CD14-positive monocyte (primary cell): ENCODE measurements at places on chromosomes 1 and 21. TPM values are rescaled to one million over a fixed set of nuclear protein-coding genes. Genes with fewer than 3 reads are reported as not detected.

- DNase-seq, result peak; percentile 47
- no peaks in the 10 kb centered on the region for H3K36me3 ChIP-seq
- no peaks in the 10 kb centered on the region for H3K27me3 ChIP-seq
- peak overlapping the region; percentile 44 for H3K27ac ChIP-seq
- H3K4me1 ChIP-seq, result peaks cover 11% of the 10 kb centered on the region
Observed at GRCh38 chr1:221667504-221667903, 74.4 kb downstream of the DUSP10 start.

DNA sequence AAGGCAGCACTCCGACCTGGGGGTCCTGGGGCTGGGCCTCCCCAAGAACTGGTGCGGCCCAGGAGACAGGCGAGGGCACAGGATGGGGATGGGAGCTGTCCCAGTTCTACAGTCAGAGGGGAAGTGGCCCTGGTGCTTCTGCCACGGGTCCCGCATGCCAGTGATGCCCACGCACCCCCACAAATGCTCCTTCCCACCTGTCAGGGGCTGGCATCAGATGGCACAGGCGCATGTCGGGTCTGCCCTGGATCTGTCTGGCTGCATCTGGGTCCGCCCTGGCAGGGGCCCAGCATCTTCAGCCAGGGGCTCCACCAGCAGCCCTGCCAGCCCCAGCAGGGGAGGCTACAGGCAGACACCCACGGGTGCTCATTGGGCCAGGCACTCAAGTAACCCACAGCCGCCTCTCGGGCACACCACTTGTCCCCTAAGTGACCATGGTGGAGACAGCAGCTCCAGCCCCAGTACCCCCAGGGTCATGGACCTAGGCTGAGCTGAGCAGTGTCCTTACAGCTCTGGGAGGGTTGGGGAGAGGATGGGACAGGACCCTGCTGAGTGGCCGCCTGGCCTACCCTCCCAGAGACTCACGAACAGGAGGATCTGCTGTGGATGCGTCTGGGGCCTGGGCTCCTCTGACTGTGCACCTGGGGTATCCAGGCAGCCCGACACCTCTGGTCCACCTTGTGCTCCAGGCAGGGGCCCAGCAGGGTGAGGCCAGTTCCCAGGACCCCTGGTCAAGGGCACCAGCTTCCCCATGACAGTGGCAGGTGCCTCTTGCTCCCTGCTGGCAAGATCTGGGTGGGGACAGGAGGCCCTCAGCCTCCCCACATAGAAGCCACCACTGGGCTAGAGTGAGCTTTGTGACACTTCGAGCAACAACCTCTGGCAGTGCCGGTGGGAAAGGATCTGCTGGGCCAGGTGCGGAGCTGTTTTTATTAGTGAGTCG, 5.4 kb downstream of the SMIM1 start:
- H3K27me3 ChIP-seq, result peaks cover 8% of the 10 kb centered on the region
- H3K36me3 ChIP-seq, result peaks cover 45% of the 10 kb centered on the region
- no peak overlapping the region for H3K27ac ChIP-seq
- DNase-seq, result no peak
- peaks cover 14% of the 10 kb centered on the region for H3K4me1 ChIP-seq
- no peak overlapping the region for H3K4me3 ChIP-seq

- H3K36me3 ChIP-seq, result no peaks in the 10 kb centered on the region
- peaks cover 44% of the 10 kb centered on the region for H3K27me3 ChIP-seq
- H3K4me1 ChIP-seq, result no peaks in the 10 kb centered on the region
- DNase-seq, result no peak
Observed at GRCh38 chr1:110134050-110134595, 16.2 kb upstream of the SLC6A17 start.

- no peaks in the 10 kb centered on the region for H3K27me3 ChIP-seq
- H3K27ac ChIP-seq, result no peak overlapping the region
- H3K4me3 ChIP-seq, result no peak overlapping the region
- H3K36me3 ChIP-seq, result no peaks in the 10 kb centered on the region
Observed at GRCh38 chr1:71635568-71635967, 554.7 kb upstream of the ZRANB2 start.

- DNase-seq, result no peak
- no peak overlapping the region for H3K27ac ChIP-seq
- H3K4me1 ChIP-seq, result no peaks in the 10 kb centered on the region
- H3K4me3 ChIP-seq, result no peak overlapping the region
- no peaks in the 10 kb centered on the region for H3K27me3 ChIP-seq
- no peaks in the 10 kb centered on the region for H3K36me3 ChIP-seq
Observed at GRCh38 chr1:240869071-240869470, 257.1 kb upstream of the GREM2 start.

DNA sequence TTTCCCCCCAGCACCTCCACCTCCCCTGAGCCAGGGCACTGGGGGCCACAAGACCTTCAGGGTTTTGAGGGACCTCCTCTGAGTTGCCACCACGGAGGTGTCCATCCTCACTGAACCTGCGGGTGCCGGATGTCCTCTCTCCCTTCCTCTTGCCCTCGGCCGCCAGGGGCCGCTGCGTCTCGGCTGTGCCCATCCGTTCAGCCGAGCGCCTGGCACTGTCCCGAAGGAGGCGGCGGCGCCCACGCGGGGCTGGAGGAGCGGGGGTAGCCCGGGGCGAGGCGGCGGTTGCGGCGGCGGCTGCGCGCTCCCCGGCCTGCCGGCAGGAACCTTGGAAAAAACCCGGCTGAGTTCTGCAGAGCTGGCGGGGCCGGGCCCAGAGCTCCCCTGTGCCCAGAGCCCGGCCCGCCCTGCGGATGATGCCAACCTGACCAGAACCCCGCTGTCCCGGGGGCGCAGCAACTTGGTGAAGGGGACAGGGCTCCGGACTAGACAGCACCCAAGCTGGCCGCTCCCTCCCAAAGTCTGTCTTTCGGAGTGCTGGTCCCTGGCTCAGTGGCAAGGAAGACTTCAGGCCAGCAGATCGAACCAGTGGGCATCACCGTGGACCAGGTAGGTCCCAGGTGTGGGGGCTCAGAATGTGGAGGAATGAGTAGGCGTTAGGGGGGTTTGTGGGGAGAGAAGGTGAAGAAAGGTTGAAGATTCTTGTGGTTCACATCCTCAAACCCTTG, 3.7 kb upstream of the PPM1J start:
- peak; percentile 57 for DNase-seq
- peaks cover 9% of the 10 kb centered on the region for H3K27me3 ChIP-seq
- H3K27ac ChIP-seq, result no peak overlapping the region
- H3K4me1 ChIP-seq, result peaks cover 38% of the 10 kb centered on the region

DNA sequence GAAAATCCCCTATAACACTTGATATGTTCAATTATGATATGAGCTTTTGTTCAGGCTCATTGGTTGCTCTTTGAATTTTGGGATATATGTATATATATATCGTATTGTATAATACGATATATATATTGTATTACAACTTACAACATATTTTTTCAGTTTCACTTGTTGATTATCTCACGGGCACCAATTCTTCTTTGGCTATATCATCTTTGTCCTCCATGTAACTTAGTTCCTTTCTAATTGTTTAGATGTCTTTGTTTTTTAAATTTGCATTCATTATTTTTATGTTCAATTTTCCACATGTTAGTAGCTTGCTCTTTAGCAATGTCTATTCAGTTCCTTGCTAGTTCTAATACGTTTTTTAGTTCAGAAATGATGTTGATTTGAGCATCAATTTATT, 150.0 kb downstream of the BACH1 start:
- H3K4me3 ChIP-seq, result no peak overlapping the region
- no peaks in the 10 kb centered on the region for H3K4me1 ChIP-seq

DNA sequence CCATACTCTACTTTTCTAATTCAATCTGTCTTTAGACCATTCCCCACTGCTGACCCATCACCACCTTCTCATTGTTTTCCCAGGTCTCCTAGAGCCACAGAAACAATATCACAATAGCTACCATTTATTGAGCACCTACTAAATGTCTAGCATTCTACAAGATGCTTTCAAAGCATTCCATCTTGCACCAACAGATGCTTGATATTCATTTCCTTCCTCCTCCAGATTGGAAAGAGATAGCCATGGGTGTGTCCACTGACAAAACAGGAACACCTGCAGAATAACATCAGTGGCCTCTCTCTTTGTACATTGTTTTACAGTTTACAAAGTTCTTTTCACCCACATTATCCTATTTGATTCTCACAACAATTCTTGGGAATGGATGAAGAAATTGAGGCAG, 2.2 kb downstream of the RAB3B start:
- no peak overlapping the region for H3K27ac ChIP-seq
- H3K4me1 ChIP-seq, result no peaks in the 10 kb centered on the region
- no peaks in the 10 kb centered on the region for H3K36me3 ChIP-seq
- no peak overlapping the region for H3K4me3 ChIP-seq
- H3K27me3 ChIP-seq, result peaks cover 50% of the 10 kb centered on the region
- DNase-seq, result no peak

DNA sequence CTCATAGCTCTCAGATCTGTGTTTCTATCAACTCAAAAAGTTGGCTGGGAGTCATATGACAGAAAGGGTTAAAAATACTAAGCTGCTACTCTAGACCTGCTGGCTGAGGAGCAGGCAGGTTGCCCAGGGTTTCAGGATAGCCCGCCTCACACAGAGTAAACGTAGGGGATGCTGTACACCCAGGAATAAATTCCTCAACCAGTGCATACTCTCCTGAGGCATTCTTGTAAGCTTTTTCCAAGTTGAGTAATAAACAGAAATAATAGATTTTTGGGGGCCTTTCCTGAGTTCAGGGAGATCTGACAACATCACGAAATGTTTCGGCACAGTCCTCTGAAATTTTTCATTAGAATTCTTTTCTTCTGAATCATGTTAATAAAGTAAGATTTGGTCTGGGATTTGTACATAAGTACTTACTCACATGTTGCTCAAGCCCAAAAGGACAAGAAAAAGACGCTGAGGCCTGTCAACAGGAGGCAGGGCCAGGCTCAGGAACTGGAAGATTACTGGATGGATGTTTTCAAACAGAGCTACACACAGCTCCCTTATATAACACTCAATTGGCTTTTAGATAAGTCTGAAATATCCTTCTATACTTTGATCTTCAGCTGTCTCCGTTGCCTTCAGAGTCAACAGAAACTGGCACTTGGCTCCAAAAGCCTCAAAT, 41.0 kb downstream of the TGFBR3 start:
- DNase-seq, result no peak
- H3K27me3 ChIP-seq, result no peaks in the 10 kb centered on the region
- H3K27ac ChIP-seq, result no peak overlapping the region
- H3K36me3 ChIP-seq, result no peaks in the 10 kb centered on the region
- H3K4me3 ChIP-seq, result no peak overlapping the region

DNA sequence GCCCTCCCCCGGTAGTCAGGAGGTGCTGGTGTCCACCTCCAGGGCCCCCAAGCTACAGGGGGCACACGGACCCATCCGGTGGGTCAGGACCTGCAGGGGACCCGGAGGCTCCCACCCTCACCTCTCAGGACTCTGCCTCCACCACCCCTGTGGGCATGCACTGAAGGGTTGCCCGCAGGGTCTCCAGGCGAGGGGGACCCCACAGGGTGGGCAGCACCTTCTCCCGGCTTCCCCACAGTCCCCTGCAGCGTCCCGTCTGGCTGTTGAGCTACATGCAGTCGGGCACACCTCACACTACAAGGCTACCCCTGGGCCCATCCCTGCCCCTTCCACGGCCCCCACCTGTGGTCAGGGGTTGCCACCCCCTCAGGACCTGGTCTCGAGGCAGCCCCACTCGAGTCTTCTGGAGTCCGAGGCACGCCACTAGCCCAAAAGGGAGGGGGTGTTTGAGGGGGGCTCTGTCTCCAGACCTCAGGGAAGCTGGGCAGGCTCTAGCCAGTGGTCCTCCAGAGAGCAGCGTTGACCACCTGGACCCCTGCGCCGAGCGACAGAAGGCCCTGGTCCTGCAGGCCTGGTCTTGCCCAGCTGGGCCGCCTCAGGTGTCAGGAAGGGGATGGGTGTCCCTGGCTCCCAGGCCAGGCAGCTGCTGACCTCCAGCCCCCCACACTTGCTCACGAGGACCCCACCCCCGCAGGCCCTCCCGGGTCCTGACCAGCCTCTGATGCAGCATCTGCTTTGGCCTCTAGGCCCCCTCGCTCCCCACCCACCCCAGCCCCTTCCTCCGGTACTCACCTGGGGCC, 9.6 kb downstream of the PARS2 start:
- no peak overlapping the region for H3K27ac ChIP-seq
- H3K36me3 ChIP-seq, result peaks cover 33% of the 10 kb centered on the region
- no peak for DNase-seq
- no peaks in the 10 kb centered on the region for H3K27me3 ChIP-seq
- no peak overlapping the region for H3K4me3 ChIP-seq
- no peaks in the 10 kb centered on the region for H3K4me1 ChIP-seq

DNA sequence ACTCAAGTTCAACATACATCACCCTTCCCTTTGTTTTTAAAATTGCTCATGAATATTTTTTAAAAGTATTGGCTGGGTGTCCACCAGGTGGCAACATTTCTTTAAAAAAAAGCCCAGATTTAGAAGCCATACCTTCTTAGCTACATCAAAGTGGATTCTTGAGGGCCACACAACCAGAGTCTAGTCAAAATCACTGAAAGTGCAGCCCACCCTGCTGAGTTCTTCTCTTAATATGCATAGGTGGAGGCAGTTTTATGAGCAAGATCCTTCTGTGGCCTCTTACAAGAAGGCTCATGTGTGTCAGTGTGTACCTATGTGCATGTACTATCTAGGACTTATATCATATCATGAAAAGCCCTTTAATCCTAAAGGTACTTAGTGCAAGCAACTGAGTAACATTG, 16.9 kb upstream of the GNG12 start:
- no peaks in the 10 kb centered on the region for H3K4me1 ChIP-seq
- H3K27ac ChIP-seq, result no peak overlapping the region
- no peaks in the 10 kb centered on the region for H3K36me3 ChIP-seq
- H3K27me3 ChIP-seq, result no peaks in the 10 kb centered on the region

GRCh38 chr1:22884806-22885530, 87.7 kb downstream of the LACTBL1 start:
- H3K4me1 ChIP-seq, result no peaks in the 10 kb centered on the region
- no peak overlapping the region for H3K27ac ChIP-seq
- DNase-seq, result no peak
- H3K4me3 ChIP-seq, result peak overlapping the region; percentile 47
- H3K27me3 ChIP-seq, result no peaks in the 10 kb centered on the region

DNA sequence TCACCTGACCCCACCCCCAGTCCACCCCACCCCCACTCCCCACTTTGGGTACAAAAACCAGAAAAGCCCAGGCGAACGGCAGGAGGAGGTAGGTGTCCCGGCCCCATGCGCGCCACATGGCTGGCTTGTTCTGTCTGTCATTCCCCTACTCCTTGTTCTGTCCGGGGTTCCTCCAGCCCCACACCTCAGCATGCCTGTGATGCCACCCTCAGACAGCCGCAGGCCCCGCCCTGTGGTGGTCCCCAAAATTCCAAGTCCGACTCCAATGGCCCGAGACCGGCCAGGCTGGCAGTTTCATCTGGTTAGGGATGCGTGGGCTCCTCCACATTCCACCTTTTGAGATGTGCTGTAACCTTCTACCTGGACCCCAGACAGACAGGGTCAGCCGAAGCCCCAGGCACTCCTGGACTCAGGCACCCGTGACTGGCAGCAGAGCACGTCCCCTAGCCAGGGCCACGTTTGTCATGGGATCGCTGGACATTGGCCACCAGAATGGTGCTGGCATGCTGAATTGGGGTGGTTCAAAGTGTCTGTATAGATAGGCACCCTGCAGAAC, 94.4 kb downstream of the WDR4 start:
- no peaks in the 10 kb centered on the region for H3K36me3 ChIP-seq

FALEC gene
- polyA plus RNA-seq, result not detected

ELAPOR1 gene
- polyA plus RNA-seq, result 0.12 and 0.25 TPM in 2 replicates

DHRS3 gene
- polyA plus RNA-seq, result 0.29 TPM

KDM5B gene
- polyA plus RNA-seq, result 3.4 TPM

CCDC27 gene
- polyA plus RNA-seq, result not detected

CFAP45 gene
- 0.12 TPM for polyA plus RNA-seq

AKT3 gene
- polyA plus RNA-seq, result 0.39 and 1.7 TPM in 2 replicates
